ENCODE measurements at places on chromosomes 7 and 10.

DNA sequence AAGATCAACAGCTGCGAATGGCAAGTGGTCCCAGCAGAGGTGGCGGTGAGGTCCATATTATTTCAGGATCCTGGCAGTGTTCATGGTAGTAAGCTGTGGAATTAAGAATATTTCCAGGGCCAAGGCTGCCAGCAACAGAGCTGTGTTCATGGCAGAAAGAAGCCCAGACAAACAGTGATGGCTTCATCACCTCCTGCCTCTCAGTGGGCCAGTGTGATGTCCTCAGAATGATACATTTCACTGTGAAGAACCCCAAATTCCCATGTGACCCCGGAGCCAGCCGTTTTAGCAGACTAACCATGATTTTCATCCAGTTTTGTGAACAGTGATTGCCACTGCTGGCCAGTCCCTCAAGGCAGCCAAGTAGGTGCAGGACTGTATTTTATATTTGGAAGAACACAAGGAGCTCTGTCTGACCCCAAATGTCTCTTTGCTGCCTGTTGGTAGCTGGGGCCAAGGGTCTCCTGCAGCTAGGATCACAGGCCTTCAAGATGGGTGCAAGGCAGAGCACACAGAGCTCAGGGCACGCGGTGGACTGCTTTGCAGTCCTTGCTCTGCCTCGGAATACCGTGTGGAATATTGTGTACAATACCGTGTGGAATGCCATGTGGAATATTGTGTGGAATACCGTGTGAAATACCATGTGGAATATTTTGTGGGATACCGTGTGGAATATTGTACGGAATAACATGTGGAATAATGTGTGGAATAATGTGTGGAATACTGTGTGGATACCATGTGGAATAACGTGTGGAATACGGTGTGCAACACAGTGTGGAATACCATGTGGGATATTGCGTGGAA is 132.3 kb upstream of the CHST15 start:
- DNase-seq: no peak

DNA sequence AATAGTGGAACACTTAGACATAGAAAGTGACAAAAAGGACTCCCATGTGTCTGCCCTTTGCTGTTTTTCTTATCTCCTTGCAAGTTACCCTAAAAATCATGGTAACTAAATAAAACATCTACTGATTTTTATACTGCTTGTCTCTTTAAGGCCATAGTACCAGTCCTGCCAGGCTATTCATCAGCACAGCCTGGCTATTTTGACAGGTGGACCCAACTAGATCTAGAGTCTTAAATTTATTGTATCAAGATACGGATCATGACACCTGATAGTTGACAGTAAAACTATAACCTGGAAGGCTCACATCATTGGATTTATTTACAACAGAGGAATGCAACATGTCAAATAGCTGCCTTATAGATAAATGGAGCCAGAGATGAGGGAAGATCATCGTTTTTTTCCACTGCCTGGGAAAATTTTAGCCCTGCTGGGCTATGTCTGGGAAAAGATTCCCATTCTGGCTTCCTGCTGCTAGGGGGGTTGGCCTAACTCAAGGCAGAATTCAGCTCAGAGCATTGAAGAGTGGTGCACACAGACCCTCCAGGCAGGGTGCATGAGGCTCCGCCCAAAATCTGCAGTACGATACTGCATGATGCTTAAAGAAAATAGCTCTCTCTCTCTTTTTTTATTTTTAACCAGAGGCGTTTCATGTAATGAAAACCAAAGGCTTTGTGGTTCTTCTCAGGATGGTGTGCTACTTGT is 292.0 kb upstream of the FZD8 start:
- no peak for DNase-seq

- DNase-seq: no peak
Measured at GRCh38 chr7:129122751-129123509, 21.6 kb upstream of the TSPAN33 start.

GRCh38 chr10:34530778-34531177 is 284.3 kb downstream of the PARD3 start:
- no peak for DNase-seq

DNA sequence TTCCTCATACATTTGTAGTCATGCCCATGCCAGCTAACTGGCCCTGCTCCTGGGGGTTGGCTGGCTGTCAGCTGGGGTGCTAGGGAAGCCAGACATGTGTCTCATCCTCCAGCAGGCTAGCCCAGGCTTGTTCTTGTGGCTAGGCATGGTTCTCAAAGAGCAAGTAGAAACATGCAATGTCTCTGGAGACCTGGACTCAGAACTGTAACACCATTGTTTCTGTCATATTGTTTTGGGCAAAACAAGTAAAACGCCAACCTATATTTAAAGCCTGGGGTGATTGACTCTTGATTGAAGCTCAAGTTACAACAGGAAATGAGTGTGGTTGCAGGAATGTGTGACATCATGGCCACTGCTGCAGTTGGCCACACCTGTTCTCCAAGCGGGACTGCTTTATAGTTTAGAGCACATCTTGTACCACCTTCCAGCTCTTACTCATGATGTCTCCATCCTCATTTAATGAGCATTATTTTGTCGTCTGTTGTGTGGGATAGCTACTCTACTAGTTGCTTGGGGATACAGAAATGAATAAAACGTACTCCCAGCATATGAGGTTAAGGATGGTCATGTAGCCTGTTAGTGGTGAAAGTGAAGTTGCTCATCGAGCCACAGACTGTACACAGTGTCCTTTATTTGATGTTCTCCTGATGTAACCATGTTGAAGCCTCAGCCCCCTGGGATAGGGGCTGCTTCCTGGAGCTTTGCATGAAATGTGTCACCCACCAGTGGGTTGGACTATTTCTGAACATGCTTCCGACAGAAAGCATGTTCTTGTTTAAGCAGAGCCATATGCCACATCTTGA is 168.4 kb downstream of the SORCS3 start:
- no peak for DNase-seq

- DNase-seq: no peak
Measured at GRCh38 chr7:20374399-20374798, 43.7 kb downstream of the ITGB8 start.

All from substantia nigra (tissue), 51 donors.